CD4-positive, alpha-beta memory T cell (primary cell): ENCODE measurements at places on chromosomes 11 and 22.

DNA sequence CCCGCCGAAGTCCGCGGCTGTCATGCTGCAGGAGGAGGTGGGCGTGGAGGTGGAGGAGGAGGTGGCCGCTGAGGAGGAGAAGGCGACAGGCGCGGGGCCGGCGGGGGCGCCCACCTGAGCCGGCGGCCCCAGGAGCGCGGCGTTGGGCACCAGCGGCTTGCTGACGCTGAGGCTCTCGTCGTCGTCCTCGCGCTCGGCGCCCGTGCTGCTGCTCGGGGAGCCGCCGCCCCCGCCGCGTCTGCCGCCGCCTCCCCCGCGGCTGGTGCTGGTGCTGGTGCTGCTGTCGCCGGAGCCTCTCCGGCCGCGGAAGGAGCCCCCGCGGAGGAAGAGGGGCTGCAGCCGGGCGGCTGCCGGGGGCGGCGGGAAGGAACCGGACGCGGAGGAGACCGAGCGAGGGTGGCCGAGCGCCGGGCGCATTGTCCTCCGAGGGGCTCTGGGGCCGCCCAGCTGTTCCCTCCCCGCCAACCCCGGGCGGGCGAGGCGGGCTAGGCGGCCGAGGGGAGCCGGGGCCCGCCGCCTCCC lies 388 bp downstream of the TMEM121B start:
- DNase-seq, result no peak

DNA sequence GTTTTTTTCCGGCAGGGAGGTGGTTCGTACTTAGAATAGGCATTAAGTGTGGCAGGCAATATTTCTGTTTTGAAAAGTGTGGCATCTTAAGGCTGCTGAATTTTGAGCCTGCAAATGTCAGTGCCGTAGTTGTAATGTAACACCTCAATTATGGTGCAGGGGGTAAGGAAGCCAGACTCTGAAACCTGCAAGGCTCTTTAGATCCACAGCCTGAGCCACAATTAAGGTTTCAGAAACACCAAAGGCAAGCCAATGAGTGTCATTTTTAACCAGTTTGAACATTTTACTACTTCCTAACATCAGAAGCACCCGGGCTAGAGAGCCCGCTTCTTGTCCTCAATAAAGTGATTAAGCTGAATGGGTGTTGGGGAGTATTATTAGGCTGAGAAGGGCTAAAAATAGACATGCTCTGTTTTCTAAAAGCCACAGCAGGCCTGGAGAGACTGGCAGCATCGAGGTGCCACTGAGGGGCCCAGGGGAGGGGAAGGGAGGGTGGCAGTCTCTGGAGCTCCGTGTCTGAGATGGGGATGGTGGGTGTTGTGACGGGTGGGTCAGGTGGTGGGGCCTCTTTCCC lies 113.4 kb downstream of the ZBTB16 start:
- DNase-seq, result no peak

DNA sequence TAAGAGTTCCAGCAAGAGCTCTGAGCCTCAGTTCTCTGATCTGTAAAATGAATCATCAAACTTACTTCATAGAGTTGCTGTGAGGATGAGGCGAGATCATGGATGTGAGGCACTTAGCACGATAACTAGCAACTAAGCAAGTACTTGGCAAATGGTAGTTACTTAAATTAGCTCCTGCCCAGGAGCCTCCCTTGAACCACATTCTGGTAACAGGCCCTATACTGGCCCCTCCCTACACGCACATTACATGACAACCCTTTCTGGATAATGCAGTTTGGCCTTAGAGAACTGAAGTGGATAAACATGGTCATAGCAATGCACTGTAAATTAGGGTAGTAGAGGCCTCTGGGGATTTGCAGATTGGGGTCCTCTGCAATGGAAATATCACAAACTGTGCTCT lies 187.4 kb upstream of the NARS2 start:
- no peak for DNase-seq

- DNase-seq, result no peak
Observed at GRCh38 chr11:27237643-27238042, 125.4 kb downstream of the CCDC34 start.

GRCh38 chr11:94938095-94939055 lies 35.0 kb downstream of the CWC15 start:
- no peak for DNase-seq
